Activated T-cell treated with anti-CD3 and anti-CD28 coated beads for 4 hours (primary cell): ENCODE measurements at places on chromosomes 5 and 9.
A peak's percentile ranks its signal among the peaks of the same experiment; 100 is the strongest.

DNA sequence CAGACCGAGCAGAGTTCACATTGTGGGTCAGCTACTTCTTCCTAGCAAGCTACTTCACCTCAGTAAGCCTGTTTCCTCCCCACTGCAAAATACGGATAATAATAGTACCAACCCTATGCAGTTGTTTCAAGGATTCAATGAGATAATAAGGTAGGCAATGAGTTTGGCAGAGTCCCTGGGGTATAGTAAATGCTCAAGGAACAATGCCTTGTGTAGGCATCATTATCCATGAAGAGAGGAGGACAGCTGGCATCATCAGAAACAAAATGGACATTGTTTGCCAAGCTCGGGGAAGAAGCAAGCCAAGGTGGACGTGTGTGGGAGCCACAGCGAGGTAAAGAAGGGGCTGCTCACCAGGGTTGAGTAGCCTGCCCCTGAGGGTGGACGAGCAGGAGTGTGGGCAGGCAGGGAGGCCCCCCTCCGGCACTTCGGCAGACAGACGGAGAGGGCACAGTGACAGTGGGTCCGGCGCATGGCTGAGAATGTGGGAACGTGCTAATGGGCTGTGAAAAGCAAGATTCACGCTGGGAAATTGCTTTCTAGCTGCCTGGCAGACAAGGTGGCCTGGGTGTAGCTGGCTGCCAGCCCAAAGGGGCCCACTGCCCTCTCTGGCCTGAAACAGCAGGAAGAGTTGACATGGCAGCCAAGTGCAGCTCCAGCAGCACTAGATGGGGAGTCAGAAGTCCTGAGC lies 10.1 kb downstream of the CAMK2A start:
- no peak for DNase-seq

- DNase-seq: no peak
Observed at GRCh38 chr5:169430671-169431070, 129.7 kb upstream of the SLIT3 start.

DNA sequence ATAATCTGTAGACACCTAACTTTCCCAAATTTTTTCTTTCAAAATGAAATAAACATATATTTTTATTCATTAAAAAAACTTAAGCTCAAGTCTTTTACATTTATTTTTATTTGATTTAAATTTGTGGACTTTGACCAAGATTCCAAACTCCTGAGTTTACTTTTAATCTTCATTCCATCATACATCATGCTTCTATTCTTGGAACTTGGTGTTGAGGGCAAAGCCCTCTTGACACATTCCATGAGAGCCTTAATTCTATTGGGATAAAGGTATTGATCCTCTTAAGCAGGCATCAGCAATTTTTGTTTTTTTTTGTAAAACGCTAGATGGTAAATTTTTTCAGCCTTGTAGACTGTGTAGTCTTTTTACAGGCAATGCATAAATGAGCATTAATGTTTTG lies 53.6 kb downstream of the FBXO4 start:
- DNase-seq: no peak

DNA sequence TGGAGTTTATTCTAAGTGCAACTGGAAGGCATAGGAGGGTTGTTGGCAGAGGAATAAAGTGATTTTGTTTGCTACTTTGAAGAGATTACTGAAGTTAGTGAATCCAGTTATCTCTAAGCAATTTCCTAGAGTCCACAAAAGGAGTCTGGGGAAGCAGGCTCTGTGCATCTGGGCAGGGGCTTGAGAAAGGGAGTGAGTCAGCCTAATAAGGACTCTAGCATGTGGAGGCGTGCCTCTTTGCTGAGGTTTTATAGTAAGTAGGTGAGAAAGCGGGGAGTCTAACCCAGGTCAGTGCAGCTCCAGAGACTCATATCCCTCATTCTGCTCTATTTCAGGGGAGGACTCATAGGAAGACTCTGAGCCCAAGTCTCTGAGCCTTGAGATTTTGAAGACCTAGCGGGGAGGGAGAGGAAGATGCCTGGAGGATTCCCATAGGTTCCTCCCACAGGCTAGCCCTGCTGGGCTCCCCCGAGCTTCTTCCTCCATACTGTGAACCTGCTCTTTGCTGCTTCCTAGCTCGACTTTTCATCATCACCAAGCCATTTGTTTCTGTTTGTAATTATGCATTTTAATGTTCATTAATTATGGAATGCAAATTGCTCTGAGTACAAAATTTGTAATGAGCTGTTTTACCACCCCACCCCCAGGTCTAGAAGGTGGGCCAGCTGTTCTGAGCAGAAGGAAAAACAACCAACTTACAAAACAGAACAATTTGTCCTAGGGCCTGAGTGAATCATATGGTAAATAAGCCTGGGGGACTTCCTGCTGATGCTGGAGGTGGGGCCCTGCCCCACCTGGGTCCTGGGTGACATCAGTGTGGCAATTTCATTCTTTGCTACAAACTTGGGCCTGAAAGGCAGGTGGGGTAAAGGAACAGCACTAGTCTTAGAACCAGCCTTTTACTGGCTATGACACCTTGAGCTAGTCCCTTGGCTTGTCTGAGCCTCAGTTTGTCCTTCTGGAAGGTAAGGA lies 150.2 kb downstream of the TRIM32 start:
- no peak for DNase-seq

- no peak for DNase-seq
Observed at GRCh38 chr9:10899509-10899908, 286.7 kb upstream of the PTPRD start.

- peak; percentile 35 for DNase-seq
Observed at GRCh38 chr9:95874989-95875304, 544 bp upstream of the ERCC6L2 start.

DNA sequence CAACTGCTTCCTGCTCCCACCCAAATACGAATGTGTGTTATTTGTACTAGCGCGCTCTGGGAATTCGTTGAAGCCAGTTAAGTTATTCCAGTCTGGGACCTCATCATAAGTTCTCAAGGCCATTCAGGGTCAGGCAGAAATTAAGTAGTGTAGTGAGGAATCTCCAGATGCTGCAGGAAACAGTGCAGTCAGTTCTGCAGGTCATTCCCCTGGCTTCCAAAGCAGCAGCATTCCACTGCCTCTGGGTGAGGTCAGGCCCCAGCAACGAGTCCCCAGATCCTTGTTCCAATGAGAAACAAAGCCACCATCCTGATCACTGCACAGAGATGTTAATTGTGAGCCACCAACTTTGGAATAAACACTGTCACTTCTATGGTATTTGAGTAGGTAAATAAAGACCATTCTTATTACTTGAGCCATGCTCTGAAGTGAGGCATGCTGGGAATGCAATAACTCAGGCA lies 33.1 kb downstream of the SVEP1 start:
- no peak for DNase-seq

GRCh38 chr5:134458234-134459009 lies 46.7 kb upstream of the CDKN2AIPNL start:
- no peak for DNase-seq

DNA sequence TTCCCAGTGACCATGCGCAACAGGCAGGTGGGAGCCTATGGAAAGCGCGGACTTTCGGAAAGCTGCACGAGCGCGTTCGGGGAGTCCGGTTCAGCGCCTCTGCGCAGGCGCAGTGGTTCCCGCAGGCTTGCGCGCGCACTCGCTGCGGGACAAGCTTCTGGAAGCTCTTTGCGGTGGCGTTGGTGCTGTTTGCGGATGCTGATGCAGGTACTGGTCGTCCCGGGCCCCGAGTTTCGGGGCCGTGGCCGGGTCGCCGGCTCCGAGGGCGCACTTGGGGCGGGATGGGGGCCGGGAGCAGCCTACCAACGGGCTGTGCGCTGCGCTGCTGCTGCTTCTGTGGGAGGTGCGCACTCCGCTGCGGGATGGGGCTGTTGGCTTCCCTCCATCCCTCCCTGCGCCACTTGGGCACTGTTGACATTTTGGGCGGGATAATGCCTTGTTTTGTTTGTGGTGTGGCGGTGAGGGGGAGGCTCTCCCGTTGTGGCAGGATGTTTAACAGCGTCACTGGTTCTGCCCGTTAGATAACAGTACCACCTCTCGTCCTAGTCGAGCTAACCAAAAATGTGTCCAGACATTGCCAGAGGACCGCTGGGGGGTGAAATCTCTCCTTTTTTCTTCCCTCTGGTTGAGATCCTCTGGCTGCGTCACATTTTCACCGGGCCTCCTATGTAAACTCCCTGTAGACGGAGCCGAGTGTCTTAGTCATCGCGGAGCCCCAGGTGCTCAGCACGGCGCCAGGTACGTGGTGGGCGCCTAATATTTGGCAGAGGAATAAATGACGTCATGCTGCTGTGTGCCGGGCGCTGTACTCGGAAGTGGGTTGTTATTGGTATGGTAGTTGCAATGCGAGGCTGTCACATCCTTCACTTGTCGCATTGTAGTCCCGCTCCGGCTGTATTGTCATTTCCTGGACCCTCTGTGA lies at the start of gene ZNF483:
TSS of gene ZNF483 (plus strand) at position 124 of the 922 bp plus-strand sequence. CDS start 2,217 bp downstream, outside the sequence.
- peak; percentile 58 for DNase-seq

GRCh38 chr9:19028835-19029451 lies 4.1 kb downstream of the SAXO1 start:
- no peak for DNase-seq

DNA sequence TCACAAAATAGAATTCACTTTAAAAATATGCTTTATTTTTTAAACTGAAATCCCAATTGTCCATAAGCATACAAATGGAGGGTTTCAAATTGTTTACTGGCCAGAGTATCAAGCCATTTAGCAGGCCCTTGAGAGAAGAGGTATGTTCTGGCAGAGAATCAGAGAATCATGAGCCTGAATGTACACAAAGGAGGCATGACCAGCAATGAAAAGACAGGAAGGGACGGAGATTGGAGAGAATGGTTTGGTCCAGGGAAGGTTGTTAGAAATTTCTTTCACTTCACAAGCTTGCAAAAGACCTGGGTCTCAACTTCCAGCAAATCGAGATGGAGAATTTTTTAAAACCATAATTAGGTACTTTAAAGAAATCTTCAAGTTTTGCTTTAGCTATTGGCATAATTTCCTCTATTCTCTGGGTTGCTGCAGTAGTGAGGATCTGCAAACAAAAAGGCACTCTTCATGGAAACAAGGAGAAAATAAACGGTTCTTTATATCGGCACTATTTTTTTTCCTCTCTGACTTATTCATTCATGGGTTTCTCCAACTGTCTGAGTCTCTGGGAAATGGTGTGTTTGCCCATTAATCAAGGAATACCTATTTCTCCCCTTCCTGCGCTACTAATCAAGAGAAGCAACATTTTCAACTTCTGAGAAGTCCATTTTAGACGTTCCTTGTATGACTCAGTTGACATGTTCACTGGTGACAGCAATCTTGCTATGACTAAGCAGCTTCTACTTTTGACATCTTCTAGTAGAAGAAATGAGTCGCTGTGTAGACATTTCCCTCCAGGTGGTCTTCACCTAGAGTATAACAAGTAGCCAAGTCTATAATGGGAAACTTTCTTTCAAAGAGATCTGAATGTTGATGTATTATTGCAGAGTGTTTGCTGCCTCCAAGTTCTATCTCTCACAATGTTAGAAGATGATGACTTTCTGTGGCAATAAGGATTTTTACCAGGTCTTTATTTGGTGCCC lies 23.1 kb upstream of the ERCC6L2 start:
- DNase-seq: no peak

DNA sequence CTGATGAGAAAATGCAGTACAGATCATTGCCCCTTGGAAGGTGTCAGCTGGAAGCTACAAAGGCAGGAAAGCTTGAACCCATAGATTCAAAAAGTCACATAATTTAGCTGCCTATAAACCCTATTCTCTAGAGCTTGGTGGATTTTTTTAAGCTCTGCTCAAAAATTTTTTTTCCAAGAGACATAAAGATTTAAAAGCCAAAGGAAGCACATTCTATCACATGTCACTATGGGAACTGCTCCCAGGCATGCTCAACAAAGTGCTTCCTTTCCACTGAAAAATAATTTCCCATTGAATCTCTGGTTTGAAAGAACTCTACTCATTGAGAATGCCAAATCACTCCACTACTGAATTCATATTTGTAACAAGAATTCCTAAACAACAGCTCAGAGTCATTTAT lies 419.8 kb downstream of the CETN3 start:
- DNase-seq: no peak

DNA sequence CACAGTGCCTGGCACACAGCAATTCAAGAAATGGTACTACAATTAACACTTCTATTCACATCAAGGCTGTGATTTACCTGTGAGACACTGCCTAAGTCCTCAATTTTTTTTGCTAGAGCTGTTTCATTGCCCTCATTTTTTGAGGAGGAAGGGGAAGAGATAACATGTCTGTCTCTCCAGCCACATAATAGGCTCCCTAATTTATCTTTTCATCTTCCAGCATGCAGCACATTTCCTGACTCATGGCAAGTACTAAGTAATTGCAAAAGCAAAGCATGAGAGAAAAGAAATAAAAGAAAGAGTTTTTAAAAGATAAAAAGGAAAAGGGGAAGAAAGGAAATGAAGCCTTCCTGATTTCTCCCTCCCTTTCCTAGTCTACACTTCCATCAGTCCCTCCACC lies 26.9 kb upstream of the RNF38 start:
- no peak for DNase-seq

- no peak for DNase-seq
Observed at GRCh38 chr5:180739271-180739670, 587 bp downstream of the OR2Y1 start.

DNA sequence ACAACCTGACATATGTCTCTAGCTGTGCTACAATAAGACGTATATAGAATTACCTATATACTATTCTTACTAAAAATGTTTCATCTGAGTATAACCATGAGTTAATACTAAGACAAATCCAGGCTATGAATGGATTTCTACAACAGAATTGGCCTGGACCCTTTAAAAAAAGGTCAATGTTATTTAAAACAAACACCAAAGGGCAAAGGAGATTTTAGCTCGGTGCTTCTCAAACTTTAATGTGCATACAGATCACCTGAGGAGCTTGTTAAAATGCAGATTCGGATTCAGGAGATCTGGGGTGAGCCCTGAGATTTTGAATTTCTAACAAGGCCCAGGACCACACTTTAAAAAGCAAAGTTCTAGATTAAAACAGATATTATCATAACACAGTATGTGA lies 6.5 kb downstream of the TNFSF8 start:
- DNase-seq: no peak

DNA sequence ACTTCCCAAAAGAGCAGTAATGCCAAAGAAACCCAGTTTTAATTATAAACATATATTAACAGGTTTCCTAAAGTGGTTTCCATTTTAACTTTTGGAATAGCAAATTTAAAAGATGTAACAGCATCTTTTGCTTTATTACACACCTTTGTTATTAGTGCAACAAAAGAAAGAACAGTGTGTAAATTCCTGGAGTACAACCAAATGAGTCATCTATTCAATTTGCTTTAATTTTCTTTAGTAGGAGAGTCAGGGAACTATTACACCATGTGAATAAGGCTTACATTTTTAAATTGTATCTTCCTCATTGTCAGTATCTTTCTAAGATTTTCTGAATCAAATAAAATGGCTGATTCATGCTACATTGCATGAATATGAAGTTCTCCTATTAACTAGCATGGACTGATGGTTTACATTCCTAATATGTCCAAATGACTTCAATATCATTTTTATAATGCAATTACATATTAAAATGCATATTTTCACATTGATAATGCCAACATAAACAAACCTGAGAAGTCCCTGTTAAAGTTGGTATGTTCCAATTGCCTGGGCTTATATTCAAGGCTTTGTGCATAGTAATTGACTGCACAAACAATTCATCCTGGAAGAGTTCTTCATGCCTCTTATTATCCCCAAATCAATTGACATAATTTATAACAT lies 22.5 kb downstream of the EDIL3 start:
- DNase-seq: no peak
